Panc1 (cell line): ENCODE measurements at places on chromosomes 13 and 19. TPM values are rescaled to one million over a fixed set of nuclear protein-coding genes. Genes with fewer than 3 reads are reported as not detected.

DKKL1 gene
- total RNA-seq = 0.95 TPM

HPN gene
- total RNA-seq = 0.08 TPM

GRCh38 chr13:51538591-51539179, 45.6 kb upstream of the WDFY2 start:
- no peaks in the 10 kb centered on the region for H3K36me3 ChIP-seq
- H3K27ac ChIP-seq = no peak overlapping the region
- no peak overlapping the region for H3K4me3 ChIP-seq
- DNase-seq = no peak
- H3K27me3 ChIP-seq = no peaks in the 10 kb centered on the region
- H3K4me1 ChIP-seq = no peaks in the 10 kb centered on the region; the same call in none of the 2 replicates

- no peak for DNase-seq
- H3K27ac ChIP-seq = no peak overlapping the region
- no peaks in the 10 kb centered on the region for H3K27me3 ChIP-seq
- H3K36me3 ChIP-seq = no peaks in the 10 kb centered on the region
- H3K4me3 ChIP-seq = no peak overlapping the region
Measured at GRCh38 chr13:112907871-112908331, 61.1 kb upstream of the MCF2L start.

DNA sequence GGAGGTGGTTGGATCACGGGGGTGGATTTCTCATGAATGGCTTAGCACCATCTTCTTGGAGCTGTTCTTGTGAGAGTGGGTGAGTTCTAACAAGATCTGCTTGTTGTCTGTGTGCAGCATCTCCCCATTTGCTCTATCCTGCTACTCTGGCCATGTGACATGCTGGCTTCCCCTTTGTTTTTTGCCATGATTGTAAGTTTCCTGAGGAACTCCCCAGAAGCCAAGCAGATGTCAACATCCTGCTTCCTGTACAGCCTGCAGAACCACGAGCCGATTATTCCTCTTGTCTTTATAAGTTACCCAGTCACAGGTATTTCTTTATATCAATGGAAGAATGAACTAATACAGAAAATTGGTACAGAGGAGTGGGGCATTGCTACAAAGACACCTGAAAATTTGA, 2.3 kb upstream of the SIGLEC12 start:
- DNase-seq = no peak
- no peaks in the 10 kb centered on the region for H3K4me1 ChIP-seq
- no peak overlapping the region for H3K4me3 ChIP-seq
- H3K36me3 ChIP-seq = no peaks in the 10 kb centered on the region

DNA sequence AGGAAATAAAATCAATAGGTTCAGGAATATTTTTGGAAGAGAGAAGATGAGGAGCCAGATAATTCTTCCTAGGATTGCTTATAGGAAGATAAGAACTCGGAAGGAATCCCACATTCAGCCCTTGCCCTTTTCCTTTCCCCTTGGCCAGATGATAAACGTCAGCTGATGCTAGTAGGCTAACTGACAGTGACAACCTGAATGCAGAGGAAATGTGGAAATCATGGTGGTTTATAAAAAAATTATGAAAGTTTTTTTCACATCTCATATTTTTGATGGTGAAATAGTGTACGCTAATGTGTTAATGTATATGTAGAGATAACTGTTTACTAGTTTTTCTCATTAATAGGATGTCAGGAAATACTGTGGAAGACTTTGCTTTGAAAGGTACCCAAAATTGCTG, 56.9 kb downstream of the EDNRB start:
- H3K4me3 ChIP-seq = no peak overlapping the region
- no peaks in the 10 kb centered on the region for H3K4me1 ChIP-seq
- H3K27ac ChIP-seq = no peak overlapping the region
- no peaks in the 10 kb centered on the region for H3K36me3 ChIP-seq
- H3K27me3 ChIP-seq = no peaks in the 10 kb centered on the region
- no peak for DNase-seq

GRCh38 chr13:88552966-88553365, 881.8 kb downstream of the SLITRK5 start:
- H3K27me3 ChIP-seq = no peaks in the 10 kb centered on the region
- H3K4me3 ChIP-seq = no peak overlapping the region
- H3K27ac ChIP-seq = no peak overlapping the region

DNA sequence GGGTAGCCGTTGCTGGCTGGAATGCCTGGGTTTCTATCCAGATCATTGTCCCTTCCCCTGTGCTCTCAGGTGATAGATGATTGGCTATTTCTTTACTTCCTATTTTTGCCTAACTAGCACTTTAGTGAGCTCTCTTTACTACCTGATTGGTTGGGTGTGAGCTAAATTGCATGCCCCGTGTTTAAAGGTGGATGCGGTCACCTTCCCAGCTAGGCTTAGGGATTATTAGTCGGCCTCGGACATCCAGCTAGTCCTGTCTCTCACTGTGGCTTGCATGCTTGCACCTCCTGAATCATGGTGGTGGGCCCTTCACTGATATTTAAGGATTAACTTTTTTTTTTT, 10.1 kb downstream of the TTYH1 start:
- no peak overlapping the region for H3K4me3 ChIP-seq
- H3K27ac ChIP-seq = no peak overlapping the region
- peaks cover 20% of the 10 kb centered on the region for H3K4me1 ChIP-seq
- H3K27me3 ChIP-seq = no peaks in the 10 kb centered on the region
